ENCODE measurements at places on chromosomes 2 and 18.

GRCh38 chr2:120964819-120965218, 229.2 kb downstream of the GLI2 start:
- no peak for DNase-seq

- DNase-seq, result no peak
These were observed 80.4 kb upstream of the ZCCHC2 start for GRCh38 chr18:62442391-62442790.

DNA sequence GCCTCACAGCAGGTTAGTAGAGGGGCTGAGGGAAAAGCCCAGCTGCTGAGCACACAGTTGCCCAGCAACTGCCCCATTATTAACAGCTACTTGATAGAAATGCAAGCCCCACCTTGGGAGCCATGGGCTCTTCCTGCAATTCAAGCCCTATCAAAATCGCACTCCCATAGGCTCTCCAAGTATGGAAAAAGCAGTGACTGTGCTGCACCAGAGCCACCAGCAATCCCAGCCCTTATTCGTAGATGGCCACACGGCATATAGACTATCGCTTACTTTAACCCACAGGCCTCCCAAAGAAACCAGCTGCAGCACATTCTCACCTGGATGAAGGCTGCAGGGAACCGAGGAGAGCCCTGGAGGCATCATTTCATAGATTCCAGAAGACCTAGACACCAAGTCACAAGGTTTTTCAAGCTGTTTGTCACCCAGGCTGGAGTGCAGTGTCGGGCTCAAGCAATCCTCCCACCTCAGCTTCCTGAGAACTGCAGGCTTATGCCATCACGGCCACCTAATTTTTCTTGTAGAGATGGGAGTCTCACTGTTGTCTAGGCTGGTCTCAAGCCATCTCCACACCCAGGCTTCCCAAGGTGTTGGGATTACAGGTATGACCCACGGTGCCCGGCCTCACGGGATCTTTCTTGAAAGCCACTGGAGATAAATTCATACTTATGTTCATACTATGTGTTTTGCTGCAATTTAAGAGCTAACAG, 11.3 kb downstream of the NCL start:
- DNase-seq, result no peak

GRCh38 chr2:100621371-100621951, 58.7 kb downstream of the PDCL3 start:
- DNase-seq, result no peak

DNA sequence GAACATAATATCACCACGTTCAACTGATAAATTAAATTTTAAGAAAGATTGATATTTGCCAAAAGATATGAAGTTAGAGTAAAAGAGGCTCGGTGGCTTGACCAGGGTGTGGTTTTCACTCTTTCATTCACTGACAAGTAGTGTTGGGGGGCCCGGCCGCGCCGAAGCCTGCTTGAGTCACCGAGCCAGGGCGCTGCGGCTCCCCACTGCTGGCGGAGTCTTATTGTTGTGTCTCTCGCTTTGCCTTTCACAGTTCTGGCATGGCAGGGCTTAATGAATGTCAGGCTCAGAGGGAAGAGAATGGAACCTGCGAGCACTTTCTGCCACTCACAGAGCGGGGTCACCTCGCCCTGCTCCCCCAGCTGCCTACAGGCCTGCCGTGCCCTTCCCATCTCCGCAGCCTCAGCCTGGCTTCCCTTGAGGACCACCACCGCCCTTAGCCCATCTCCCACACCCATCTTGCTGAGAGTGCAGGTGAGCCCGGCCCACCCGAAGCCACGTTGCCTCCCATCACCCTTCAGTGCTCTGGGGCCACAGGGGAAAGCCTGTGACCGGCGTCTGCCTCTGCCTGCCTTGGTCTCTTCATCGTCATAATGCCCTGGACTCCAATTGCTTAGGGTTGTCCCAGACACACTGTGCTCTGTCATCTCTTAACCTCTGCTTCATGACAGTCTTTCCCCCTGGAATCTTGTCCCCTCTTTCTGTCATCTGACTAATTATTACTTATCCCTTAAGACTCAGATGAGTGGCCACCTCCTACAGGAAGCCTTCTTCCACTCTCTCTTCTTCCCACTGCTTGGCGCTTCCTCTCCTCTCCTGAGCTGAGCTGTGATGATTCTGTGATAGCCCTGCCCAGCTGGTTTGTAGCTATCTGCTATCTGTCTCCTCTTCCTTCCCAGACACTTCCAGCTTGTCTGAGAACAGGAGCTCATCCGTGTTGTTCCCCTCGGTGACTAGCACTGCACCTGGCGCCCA, 142.5 kb downstream of the FAM210A start:
- DNase-seq, result no peak

DNA sequence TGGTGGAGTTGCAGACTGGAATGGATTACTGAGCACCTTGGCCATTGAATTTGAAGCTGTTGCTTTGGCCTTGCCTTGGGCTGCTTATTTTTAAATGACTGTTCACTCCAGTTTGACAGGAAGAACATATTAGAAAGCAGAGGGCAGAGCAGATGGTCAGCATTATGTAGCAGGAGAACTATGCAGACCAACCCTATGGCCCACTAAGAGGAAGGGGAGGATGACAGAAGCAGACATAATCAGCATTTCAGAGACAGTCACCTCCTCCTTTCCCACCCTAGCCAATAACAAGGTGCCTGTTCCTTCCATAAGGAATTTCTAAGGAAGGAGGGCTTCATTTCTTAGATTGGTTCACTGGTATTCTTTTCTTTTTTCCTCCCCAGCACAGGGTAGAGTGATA, 2.4 kb downstream of the CHRNA1 start:
- no peak for DNase-seq

DNA sequence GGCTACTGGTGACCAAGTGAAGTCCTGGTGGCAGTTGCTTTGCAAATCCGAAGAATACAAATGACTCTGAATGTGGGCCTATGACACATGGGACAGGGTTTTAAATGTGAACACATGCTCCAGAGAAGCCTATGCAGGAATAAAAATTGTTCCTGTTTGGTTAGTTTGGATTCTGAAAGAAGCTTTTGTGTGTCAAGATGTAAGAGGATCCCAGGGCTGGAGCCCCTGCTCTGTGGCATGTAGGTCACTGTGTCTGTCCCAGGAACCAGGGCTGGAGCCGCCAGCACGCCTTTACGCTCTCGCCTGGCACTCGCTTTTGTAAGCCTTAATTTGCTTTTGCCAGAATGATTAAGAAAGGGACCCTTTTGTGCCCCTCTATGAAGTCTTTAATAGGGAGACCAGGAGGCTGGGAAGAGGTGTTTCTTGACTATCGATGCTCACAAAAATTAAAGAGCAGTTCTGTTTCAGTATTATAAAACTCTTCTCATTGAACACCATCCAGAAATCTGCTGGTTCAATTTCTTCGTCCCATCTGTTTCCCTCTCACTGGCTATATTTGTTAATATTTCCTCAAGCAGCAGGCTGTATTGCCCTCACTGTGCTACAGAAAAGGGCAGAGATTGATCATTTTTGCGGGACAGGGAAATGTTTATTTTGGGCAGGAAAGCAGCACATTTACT, 532.7 kb upstream of the POU3F3 start:
- DNase-seq, result no peak

DNA sequence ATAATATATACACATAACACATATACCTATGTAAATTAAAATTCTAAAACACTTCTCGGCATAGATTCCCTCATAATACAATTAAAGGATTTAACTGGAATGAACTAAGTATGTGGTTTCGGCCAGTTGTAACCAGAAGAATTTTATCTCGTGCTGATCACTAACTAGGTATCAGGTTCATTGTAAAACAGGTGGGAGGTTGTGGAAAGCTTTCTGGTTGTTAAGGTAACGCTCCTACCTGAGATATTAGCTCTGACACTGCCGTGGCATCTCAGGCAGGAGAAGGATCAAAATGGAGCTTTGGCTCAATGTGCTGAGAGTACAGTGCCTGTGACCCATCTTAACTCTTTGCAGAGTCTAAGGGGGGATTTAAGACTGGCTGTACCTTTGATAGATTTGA, 42.5 kb downstream of the SLC9A2 start:
- no peak for DNase-seq

DNA sequence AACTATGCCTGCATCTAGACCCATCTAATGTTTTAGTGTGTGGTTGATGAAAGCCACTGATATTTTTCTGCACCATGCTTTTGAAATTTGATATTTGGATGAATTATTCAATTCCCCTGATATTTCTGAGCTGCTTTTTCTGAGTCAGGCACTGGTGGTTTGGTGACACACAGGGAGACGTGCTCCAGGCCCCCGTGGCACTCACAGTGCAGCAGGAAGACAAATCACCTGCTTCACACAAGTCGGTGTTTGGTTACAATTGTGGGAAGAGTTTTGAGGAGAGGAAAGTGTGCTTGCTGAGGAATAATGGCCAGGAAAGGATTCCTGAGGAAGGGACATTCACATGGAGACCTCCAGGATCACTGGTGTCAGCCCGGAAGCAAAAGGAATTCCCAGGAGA, 179.7 kb downstream of the ACKR3 start:
- no peak for DNase-seq

DNA sequence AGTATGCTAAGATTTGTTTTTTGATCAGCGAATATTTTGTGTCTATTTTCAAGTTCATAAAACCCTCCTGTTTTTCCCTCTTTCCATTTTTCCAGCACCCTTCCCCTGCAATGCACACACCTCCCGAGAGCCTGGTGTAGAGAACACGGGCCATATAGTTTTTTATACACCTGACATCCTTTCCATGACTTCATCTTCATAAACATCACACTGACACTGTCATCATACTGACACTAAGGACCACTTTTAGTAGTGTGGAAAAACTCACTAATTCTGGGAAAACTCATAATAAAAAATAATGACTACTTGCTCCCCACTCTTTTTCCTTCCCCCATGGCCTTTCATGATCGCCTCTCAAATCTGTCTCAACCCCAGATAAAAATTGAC, 70.2 kb downstream of the EPHA4 start:
- no peak for DNase-seq

- DNase-seq, result no peak
These were observed 50.1 kb downstream of the BOLA3 start for GRCh38 chr2:74097574-74097973.

GRCh38 chr18:42564761-42565160, 550.7 kb downstream of the RIT2 start:
- DNase-seq, result peak; percentile 83

DNA sequence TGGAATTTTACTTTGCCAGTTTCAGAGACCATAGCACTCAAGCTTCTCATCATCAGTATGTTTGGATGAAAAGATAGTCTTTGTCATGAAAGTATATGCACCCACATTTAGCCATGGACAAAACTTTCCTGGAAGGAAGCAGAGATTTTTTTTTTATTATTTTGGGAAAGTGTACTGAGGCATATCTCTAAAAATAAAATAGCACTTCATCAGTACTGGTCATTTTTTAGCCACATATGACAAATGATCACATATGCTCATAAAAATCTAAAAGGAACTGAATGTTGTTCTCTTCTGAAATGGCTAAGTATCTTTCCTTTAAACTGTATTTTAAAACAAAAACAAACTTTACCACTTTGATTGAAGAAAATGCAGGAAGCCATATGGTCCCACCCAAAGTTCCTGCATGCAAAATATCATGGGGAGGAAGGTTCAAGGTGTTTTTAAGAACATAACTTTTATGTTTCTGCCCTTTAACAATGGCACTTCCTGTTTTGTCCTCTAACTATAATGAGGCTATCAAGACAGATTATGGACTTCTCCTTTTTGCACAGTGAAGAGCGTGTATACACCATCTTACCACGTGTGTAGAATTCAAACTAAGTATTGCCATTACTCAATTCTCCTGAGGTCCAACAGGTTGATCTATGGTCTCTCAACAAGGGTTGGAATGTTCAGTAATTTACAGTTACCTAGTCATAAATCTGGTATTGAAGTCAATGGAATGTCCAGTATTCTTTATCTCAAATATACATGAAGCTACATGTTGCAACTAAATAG, 77.1 kb upstream of the SLC39A10 start:
- no peak for DNase-seq

GRCh38 chr2:39696101-39696553, 30.4 kb downstream of the TMEM178A start:
- DNase-seq, result no peak

GRCh38 chr2:208879666-208880065, 473.1 kb downstream of the PTH2R start:
- no peak for DNase-seq

- DNase-seq, result no peak
These were observed 558.2 kb downstream of the SUCLG1 start for GRCh38 chr2:83900862-83901261.

DNA sequence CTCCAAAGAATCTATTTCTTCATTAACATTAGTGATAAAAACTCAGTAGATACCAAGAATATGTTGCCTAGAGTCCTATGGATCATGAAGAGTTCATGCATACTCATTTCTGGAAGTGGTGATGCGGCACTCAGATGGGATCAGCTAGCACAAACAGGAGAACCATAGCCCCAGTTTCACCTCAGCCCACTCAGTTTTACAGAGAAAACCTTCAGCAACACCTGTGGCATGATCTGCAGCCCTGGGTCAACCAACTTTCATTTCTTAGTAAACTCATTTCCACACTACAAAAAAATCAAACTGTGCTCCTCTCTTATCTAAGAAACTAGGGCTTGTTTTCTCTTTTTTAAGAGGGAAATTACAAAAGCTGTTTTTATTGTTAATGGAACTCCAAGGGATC, 569.4 kb downstream of the CCDC85A start:
- no peak for DNase-seq

DNA sequence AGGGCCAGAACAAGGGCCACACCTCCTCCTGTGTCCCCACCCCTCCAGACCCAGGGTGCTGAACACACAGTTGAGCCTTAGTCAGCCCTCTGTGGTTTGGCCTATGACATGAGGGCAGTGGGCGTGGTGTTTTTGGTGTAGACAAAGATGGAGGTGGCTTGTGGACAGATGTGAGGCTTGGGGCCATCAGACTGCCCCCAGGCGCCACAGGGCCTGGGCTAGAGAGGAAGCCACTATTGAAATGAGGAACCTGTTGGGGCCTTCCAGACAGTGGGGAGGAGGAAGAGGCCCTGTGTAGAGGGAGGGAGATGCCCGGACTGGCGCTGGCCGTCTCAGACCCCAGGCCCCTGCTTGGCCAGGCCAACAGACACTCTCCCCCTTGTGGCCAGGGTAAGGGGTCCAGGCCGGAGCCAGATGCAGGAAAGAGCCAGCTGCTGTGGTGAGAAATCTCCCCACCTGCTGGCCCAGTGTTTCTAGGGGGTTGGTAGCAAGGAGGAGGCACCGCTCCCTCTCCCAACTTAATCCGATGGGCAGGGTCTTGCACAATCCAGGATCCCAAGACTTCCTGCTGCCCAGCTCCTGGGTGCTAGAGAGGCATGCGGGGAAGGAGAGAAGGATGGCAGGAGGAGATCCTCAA, 53.8 kb downstream of the SMAD7 start:
- DNase-seq, result peak; percentile 73

DNA sequence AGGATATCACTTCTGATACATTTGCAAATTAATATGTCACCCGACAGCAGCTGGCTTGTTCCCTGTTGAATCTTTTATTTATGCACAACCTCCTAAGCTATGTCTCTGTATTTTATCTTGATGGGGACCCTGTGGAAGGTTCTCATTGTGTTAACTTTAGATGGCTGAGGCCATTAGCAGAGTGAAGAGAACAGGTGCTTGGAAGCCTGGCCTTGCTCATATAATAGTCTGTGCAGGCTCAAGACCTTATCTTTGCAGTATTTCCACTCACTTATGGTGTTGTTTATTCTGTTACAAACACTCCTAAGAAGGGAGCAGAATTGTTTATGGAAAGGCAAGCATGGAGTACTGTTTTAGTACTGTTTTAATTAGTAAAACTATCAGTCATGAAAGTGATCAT, 107.6 kb downstream of the SETBP1 start:
- DNase-seq, result no peak

- DNase-seq, result no peak
These were observed 194.2 kb downstream of the INHBB start for GRCh38 chr2:120539937-120540718.

GRCh38 chr2:233565685-233566140, 869 bp downstream of the USP40 start:
- DNase-seq, result peak; percentile 4

All from globus pallidus (tissue), 1 donor.